ENCODE measurements at places on chromosomes 5 and 9. TPM values are rescaled to one million over a fixed set of nuclear protein-coding genes. Genes with fewer than 3 reads are reported as not detected.

DNA sequence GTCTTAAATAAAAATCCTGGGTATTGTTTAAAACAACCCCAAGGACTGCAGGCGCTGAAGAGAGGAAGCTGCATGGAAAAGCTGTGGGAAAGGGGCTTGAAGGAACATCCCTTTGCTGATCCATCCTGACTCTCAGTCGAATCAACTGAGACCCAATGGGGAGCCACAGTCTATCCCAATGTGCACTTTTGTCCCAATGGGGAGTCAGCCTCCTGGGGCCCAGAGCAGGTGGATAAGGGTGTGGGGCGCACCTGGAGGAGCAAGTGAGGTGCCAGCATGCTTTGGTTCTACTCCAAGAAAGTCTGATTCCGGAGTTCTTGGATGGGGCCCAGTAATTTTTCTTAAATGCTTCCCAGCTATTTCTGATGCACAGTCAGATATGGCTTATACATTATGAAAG, 118.1 kb downstream of the COL23A1 start:
- H3K27me3 ChIP-seq, result no peaks in the 10 kb centered on the region
- H3K4me3 ChIP-seq, result no peak overlapping the region
- no peak for DNase-seq
- no peaks in the 10 kb centered on the region for H3K36me3 ChIP-seq
- H3K27ac ChIP-seq, result no peak overlapping the region

DNA sequence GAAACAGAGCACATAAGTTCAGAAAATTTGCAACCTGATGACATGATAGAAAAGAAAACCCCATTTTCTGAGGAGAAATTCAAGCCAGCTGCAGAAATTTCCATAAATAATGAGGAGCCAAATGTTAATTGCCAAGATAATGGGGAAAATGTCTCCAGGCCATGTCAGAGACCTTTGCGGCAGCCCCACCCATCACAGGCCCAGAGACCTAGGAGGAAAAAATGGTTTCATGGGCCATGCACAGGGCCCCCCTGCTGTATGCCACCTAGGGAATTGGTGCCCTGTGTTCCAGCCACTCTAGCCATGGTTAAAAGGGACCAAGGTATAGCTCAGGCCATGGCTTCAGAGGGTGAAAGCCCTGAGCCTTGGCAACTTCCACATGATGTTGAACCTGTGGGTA, 118.1 kb downstream of the NR2F1-AS1 start:
- H3K36me3 ChIP-seq, result no peaks in the 10 kb centered on the region
- H3K27me3 ChIP-seq, result no peaks in the 10 kb centered on the region
- no peak overlapping the region for H3K4me3 ChIP-seq
- no peak overlapping the region for H3K27ac ChIP-seq

- no peaks in the 10 kb centered on the region for H3K36me3 ChIP-seq
- H3K27me3 ChIP-seq, result no peaks in the 10 kb centered on the region
- no peak for DNase-seq
- no peaks in the 10 kb centered on the region for H3K4me1 ChIP-seq
- no peak overlapping the region for H3K27ac ChIP-seq
These were observed 435.7 kb downstream of the DMAC1 start for GRCh38 chr9:7363777-7364477.

- no peak overlapping the region for H3K27ac ChIP-seq
- peak overlapping the region; percentile 48 for H3K4me3 ChIP-seq
- H3K27me3 ChIP-seq, result no peaks in the 10 kb centered on the region
- no peaks in the 10 kb centered on the region for H3K4me1 ChIP-seq
- H3K36me3 ChIP-seq, result no peaks in the 10 kb centered on the region
These were observed 492 bp upstream of the FAM169A start for GRCh38 chr5:74866596-74867162.

GRCh38 chr9:98838868-98839565, 31.5 kb downstream of the GALNT12 start:
- H3K27ac ChIP-seq, result no peak overlapping the region
- no peaks in the 10 kb centered on the region for H3K36me3 ChIP-seq
- DNase-seq, result no peak
- no peaks in the 10 kb centered on the region for H3K4me1 ChIP-seq
- no peaks in the 10 kb centered on the region for H3K27me3 ChIP-seq
- H3K4me3 ChIP-seq, result no peak overlapping the region

- H3K36me3 ChIP-seq, result no peaks in the 10 kb centered on the region
- no peaks in the 10 kb centered on the region for H3K4me1 ChIP-seq
- H3K4me3 ChIP-seq, result no peak overlapping the region
- DNase-seq, result no peak
- no peaks in the 10 kb centered on the region for H3K27me3 ChIP-seq
These were observed 35.0 kb upstream of the TBC1D2 start for GRCh38 chr9:98290411-98290810.

- H3K4me3 ChIP-seq, result no peak overlapping the region
- H3K27me3 ChIP-seq, result no peaks in the 10 kb centered on the region
- H3K4me1 ChIP-seq, result no peaks in the 10 kb centered on the region
These were observed 12.6 kb upstream of the EGR1 start for GRCh38 chr5:138452720-138453119.

- H3K36me3 ChIP-seq, result no peaks in the 10 kb centered on the region
- H3K4me3 ChIP-seq, result no peak overlapping the region
- no peak for DNase-seq
- no peak overlapping the region for H3K27ac ChIP-seq
- H3K27me3 ChIP-seq, result no peaks in the 10 kb centered on the region
These were observed 218.2 kb upstream of the IL12B start for GRCh38 chr5:159548517-159548916.

DNA sequence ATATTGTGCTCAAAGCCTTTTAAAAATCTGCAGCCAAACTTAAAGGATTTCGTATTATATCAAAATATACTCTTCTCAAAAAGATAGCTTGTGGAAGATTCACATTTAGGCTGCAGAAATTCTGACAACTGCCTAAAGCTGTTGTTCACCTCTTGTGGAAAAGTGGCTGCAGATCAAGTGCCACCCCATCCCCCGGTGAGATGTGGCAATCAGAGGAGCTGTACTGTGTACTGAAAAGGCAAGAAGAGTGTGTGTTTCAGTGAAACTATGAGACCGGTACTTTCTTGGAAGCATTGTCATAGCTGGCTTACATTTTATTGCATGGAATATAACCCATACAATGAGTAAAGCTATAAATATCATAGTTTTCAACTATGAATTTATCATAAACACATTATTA, 64.3 kb downstream of the CDH18 start:
- no peak overlapping the region for H3K4me3 ChIP-seq
- H3K4me1 ChIP-seq, result no peaks in the 10 kb centered on the region
- no peak for DNase-seq
- no peaks in the 10 kb centered on the region for H3K36me3 ChIP-seq

GRCh38 chr9:112249277-112249676, 74.2 kb upstream of the SUSD1 start:
- no peak overlapping the region for H3K4me3 ChIP-seq
- H3K4me1 ChIP-seq, result no peaks in the 10 kb centered on the region
- no peak for DNase-seq

GRCh38 chr5:124741711-124742496, 4.5 kb downstream of the ZNF608 start:
- H3K4me3 ChIP-seq, result peak overlapping the region; percentile 49
- peak overlapping the region; percentile 92 for H3K27ac ChIP-seq
- H3K4me1 ChIP-seq, result peaks cover 13% of the 10 kb centered on the region
- no peaks in the 10 kb centered on the region for H3K27me3 ChIP-seq

DNA sequence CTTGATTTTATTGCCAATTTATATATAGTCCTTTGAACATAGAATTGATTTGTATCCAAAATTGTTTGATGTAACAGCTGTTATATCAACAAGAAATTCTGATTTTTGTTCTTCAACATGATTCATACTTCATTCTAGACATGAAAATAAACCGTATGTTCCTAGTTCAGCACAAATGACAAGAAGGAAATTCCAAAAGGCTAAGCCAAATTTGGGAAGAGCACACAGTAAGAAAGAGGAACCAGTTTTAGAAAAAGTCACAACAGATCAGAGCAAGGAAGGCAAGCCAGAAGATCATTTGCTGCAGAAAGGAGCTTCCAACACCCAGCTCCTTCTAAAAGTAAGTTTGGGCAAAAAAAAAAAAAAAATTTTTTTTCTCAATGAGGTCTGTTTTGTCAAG, 65.0 kb upstream of the MCCC2 start:
- H3K4me1 ChIP-seq, result no peaks in the 10 kb centered on the region
- no peak overlapping the region for H3K4me3 ChIP-seq
- no peaks in the 10 kb centered on the region for H3K36me3 ChIP-seq
- H3K27ac ChIP-seq, result no peak overlapping the region

DNA sequence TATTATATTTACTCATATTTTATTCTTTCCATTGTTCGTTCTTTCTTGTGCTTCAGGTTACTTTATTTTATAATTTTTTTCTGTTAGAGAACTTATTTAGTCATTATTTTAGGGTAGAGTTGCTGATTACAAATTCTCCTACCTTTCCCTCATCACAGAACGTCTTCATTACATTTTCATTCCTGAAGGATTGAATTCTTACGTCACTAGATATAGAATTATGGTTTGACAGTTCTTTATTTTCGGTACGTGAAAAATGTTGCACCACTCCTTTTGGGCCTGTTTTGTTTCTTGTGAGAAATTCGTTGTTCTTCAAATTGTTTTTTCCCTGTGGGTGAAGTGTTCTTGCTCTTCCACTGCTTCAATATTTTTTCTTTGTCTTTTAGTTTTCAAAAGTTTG, 20.8 kb upstream of the OR2S2 start:
- no peak for DNase-seq
- no peaks in the 10 kb centered on the region for H3K27me3 ChIP-seq
- no peak overlapping the region for H3K27ac ChIP-seq
- no peak overlapping the region for H3K4me3 ChIP-seq
- no peaks in the 10 kb centered on the region for H3K36me3 ChIP-seq

- no peaks in the 10 kb centered on the region for H3K4me1 ChIP-seq
- DNase-seq, result no peak
- H3K36me3 ChIP-seq, result no peaks in the 10 kb centered on the region
- no peaks in the 10 kb centered on the region for H3K27me3 ChIP-seq
- no peak overlapping the region for H3K4me3 ChIP-seq
These were observed 7.1 kb downstream of the FLT4 start for GRCh38 chr5:180642181-180642775.

GRCh38 chr5:176823869-176824412, 13.6 kb downstream of the UNC5A start:
- no peaks in the 10 kb centered on the region for H3K4me1 ChIP-seq
- no peaks in the 10 kb centered on the region for H3K27me3 ChIP-seq
- DNase-seq, result no peak
- no peaks in the 10 kb centered on the region for H3K36me3 ChIP-seq

GRCh38 chr5:134418958-134419357, 7.3 kb upstream of the CDKN2AIPNL start:
- H3K36me3 ChIP-seq, result no peaks in the 10 kb centered on the region
- H3K27ac ChIP-seq, result no peak overlapping the region
- H3K4me3 ChIP-seq, result no peak overlapping the region
- no peak for DNase-seq

GRCh38 chr5:81183811-81184748, 49.0 kb upstream of the CKMT2 start:
- H3K4me3 ChIP-seq, result no peak overlapping the region
- H3K4me1 ChIP-seq, result no peaks in the 10 kb centered on the region
- no peak overlapping the region for H3K27ac ChIP-seq
- H3K27me3 ChIP-seq, result no peaks in the 10 kb centered on the region

DNA sequence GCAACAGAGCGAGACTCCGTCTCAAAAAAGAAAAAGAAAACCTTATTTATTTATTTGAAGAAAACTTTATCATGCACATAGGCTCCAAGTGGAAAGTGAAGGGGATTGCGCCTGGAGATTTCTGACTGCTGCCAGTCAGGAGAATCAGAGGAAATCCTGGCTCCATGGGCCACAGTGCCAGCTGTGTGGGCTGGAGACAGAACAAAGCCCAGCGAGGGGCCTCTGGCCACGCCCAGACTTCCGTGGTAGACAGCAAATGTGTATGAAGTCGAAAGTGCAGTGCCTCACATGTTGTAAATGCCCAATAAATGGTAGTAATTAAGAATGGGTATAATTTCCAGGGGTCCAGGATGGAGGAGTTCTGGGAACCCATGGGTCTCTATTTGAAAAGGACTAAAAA, 75.8 kb upstream of the WWC1 start:
- H3K4me3 ChIP-seq, result no peak overlapping the region
- H3K27ac ChIP-seq, result no peak overlapping the region
- DNase-seq, result no peak

- H3K4me3 ChIP-seq, result no peak overlapping the region
- no peaks in the 10 kb centered on the region for H3K4me1 ChIP-seq
- H3K27me3 ChIP-seq, result no peaks in the 10 kb centered on the region
These were observed 944.5 kb upstream of the CTNND2 start for GRCh38 chr5:12848709-12849108.

DNA sequence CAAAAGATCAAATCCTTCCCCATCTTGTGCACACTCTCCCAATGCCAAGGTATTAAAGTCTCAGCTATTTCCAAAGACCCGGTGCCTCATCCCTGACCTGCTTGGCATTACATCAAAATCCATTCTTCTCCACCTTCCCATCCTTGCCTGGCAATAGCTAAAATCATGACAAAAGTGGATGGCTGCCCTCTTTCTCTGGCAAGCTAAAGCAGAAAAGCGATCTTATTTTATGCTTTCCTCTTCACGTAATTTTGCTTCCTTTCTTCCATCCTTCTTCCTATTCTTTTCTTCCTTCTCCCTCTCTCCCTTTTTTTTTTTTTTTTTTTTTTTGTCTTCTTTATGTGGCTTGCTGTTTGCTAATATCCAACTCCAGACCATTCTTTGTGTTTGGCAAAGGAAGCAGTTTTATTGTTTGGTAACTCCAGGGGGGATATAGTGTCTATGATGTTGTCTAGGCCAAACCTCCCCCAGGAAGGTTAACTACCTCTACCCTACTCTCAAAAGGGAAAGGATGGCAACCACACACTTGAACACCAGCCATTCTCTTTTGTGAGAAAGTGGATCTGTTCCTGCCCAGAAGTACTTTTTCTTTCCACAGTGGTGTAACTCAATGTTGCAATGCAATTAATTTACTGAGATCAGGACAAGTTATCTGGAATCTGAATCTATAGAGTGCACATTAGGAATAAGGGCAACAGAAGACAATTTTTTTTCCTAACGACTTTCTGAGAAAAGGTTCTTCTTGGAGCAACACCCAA, 120.9 kb upstream of the TMEM161B start:
- no peaks in the 10 kb centered on the region for H3K4me1 ChIP-seq
- no peaks in the 10 kb centered on the region for H3K27me3 ChIP-seq
- H3K27ac ChIP-seq, result no peak overlapping the region

GRCh38 chr5:96329886-96330529, 103.0 kb downstream of the PCSK1 start:
- no peaks in the 10 kb centered on the region for H3K36me3 ChIP-seq
- no peak overlapping the region for H3K4me3 ChIP-seq
- peaks cover 8% of the 10 kb centered on the region for H3K4me1 ChIP-seq
- DNase-seq, result no peak
- no peaks in the 10 kb centered on the region for H3K27me3 ChIP-seq

GRCh38 chr5:142063878-142064331, 44.7 kb upstream of the NDFIP1 start:
- peak overlapping the region; percentile 30 for H3K27ac ChIP-seq
- H3K4me1 ChIP-seq, result no peaks in the 10 kb centered on the region
- peak overlapping the region; percentile 7 for H3K4me3 ChIP-seq
- peak; percentile 49 for DNase-seq

Gene FAXDC2
- polyA plus RNA-seq, result 3.6 TPM

Gene FOXI1
- polyA plus RNA-seq, result 0.38 TPM

Gene NINJ1
- polyA plus RNA-seq, result 26.2 TPM

Gene WNT8A
- polyA plus RNA-seq, result not detected

Gene PIP5K1B
- 1.5 TPM for polyA plus RNA-seq

Gene STPG3
- 0.23 TPM for polyA plus RNA-seq

All from pancreas (tissue), 10 donors.